Pancreas (tissue), 10 donors: ENCODE measurements at places on chromosomes 6 and 20. TPM values are rescaled to one million over a fixed set of nuclear protein-coding genes. Genes with fewer than 3 reads are reported as not detected.
A peak's percentile ranks its signal among the peaks of the same experiment; 100 is the strongest.

- peak overlapping the region; percentile 59 for H3K4me3 ChIP-seq
- H3K4me1 ChIP-seq = no peaks in the 10 kb centered on the region
Measured at GRCh38 chr20:3766422-3767109, 987 bp downstream of the ADISSP start.

DNA sequence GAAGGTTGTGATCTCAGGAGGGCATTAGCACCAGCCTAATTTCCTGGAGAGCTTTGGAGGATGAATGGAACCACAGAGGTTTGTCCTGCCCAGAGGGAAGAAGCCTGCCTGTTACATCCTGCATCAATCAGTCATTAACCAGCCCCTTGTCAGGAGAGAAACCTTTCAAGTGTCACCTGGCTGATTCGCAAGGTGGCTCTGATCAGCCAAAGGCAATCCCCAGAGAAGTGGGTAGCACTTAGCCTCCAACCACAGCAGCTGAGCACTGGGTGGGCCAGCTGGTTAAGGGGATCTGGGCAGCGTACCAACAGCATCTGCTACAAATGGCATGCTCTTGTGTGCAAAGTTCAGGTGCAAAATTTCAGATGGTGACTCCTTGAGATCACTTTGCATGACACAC is 26.9 kb downstream of the ANKEF1 start:
- no peaks in the 10 kb centered on the region for H3K4me1 ChIP-seq
- no peak for DNase-seq
- no peaks in the 10 kb centered on the region for H3K27me3 ChIP-seq
- peaks cover 3% of the 10 kb centered on the region for H3K36me3 ChIP-seq
- no peak overlapping the region for H3K4me3 ChIP-seq

DNA sequence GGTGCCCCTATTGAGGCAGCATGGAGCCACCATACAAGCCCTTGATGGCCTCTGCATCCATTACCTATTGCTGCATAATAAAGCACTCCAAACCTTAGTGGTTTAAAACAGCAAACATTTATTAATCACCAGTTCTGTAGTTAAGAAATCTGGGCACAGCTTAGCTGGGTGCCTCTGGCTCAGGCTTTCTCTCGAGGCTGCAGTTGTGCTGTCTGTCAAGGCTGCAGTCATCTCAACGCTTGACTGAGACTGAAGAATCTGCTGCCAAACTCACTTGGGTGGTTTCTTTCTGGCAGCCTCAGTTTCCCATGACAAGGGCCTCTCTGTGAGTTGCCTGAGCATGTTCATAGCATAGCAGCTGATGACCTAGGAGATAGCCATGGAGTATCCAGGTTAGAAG is 207.4 kb upstream of the LRFN2 start:
- no peak for DNase-seq
- H3K36me3 ChIP-seq = no peaks in the 10 kb centered on the region
- H3K4me1 ChIP-seq = no peaks in the 10 kb centered on the region
- H3K27ac ChIP-seq = no peak overlapping the region

DNA sequence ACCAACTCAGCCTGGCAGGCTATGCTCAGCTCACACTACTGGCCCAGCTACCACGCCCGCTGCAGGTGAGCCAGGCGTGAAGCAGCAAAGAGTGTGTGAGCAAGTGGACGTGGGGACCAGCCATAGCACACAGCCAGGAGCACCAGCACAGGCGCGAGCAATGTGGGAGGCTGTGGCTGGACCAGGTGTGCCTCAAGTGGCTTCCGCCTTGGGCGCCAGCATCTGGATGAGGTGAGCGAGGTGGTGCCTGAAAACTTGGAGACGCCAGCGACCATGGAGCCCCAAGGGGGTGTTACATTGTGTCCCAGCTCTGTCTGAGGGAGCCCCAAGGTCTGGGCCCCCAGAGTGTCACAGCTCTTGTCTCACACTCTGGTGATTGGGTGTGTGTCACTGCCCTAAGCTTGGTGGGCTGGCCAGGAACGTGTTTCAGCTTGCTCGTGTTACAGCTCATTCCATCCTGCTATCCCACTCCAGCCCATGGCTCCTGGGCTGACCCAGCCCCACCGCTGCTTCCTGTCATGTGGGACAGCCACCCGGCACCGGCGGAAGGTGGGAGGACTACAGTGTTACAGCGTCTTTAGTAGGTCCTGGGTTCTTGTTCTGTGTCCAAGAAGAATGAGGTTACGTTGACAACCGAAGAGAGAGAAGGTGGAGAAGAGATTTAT is 508.0 kb upstream of the MMS22L start:
- no peak overlapping the region for H3K4me3 ChIP-seq
- H3K27me3 ChIP-seq = no peaks in the 10 kb centered on the region
- H3K4me1 ChIP-seq = no peaks in the 10 kb centered on the region
- no peak for DNase-seq
- no peaks in the 10 kb centered on the region for H3K36me3 ChIP-seq

GRCh38 chr6:138499303-138500018 is at the start of gene NHSL1:
NHSL1 (minus strand) TSS chr6:138499494; CDS start chr6:138499290, 204 bp downstream.
- peaks cover 56% of the 10 kb centered on the region for H3K4me1 ChIP-seq
- peak within 1 kb of the TSS; percentile 33 for H3K4me3 ChIP-seq
- no peaks in the 10 kb centered on the region for H3K36me3 ChIP-seq
- no peaks in the 10 kb centered on the region for H3K27me3 ChIP-seq
- no peak for DNase-seq

STMND1 gene
- total RNA-seq = 3.8 TPM

DNA sequence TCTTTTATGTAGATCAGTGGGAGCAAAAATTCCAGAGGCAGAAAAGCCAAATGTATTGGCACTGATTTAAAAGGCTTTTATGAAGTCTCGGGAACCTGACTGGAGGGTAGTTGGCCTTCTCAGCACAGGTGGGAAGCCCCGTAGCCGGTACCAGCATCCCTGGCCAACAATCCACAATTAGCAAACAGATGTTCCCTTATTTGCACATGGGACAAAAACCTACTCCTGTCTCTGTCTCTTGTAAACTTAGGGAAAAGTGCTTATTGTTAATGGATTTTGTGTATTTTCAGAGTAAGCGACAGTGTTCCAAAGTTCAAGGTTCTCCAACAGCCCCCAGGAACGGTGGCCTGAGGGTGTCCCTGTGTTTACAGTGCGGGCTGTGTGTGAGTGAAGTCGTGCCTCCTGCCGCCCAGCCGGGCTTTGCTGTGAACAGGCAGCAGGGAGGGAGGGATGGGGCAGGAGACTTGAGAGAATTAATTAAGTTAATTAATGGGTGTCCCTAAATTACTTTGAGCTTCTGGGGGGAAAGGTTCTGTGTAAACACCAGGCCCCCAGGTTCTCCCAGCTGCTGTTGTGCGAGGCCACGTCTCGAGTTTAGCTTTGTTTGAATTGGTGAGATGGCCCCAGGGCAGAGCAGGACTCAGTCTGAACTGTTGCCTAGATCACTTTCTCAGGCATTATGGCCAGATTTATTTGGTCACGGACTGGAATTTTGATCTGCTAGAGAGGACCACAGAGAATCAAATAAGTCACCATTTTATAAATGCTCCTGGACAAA is 3.9 kb downstream of the SYNJ2 start:
- H3K27ac ChIP-seq = peak overlapping the region; percentile 71
- peaks cover 36% of the 10 kb centered on the region for H3K4me1 ChIP-seq
- H3K36me3 ChIP-seq = no peaks in the 10 kb centered on the region
- H3K4me3 ChIP-seq = no peak overlapping the region
- no peaks in the 10 kb centered on the region for H3K27me3 ChIP-seq
- DNase-seq = no peak

C20orf96 gene
- 2.6 TPM for total RNA-seq

GRCh38 chr6:45756606-45757005 is 259.1 kb downstream of the CLIC5 start:
- H3K4me1 ChIP-seq = no peaks in the 10 kb centered on the region
- H3K36me3 ChIP-seq = no peaks in the 10 kb centered on the region
- H3K27ac ChIP-seq = no peak overlapping the region

DNA sequence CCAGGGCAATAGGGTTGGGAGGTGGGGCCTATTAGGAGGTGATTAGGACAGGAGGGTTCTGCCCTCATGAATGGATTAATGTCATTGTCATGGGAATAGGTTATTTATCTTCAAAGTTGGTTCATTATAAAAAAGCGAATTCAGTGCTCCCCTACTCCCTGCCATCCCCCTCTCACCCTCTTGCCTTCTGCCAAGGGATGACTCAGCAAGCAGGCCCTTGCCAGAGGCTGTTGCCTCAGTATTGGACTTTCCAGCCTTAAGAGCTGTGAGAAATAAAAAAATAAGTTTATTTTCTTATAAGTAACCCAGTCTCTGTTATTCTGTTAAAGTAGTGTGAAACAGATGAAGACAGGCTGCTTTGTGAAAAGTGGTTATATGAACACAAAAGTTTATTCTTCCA is 381.1 kb upstream of the ZFP64 start:
- no peak overlapping the region for H3K4me3 ChIP-seq
- H3K4me1 ChIP-seq = no peaks in the 10 kb centered on the region
- H3K27me3 ChIP-seq = no peaks in the 10 kb centered on the region
- H3K27ac ChIP-seq = no peak overlapping the region
- DNase-seq = no peak

GRCh38 chr20:36872852-36873251 is 3.1 kb upstream of the TLDC2 start:
- no peaks in the 10 kb centered on the region for H3K4me1 ChIP-seq
- H3K36me3 ChIP-seq = no peaks in the 10 kb centered on the region

- DNase-seq = no peak
- no peak within 1 kb of the TSS for H3K4me3 ChIP-seq
- H3K36me3 ChIP-seq = no peaks in the 10 kb centered on the region
- H3K27ac ChIP-seq = no peak within 1 kb of the TSS
Measured at GRCh38 chr6:47698342-47698787, at the start of gene ADGRF4. ADGRF4 (plus strand) TSS chr6:47698580; CDS start chr6:47707246, 8,666 bp downstream.

DNA sequence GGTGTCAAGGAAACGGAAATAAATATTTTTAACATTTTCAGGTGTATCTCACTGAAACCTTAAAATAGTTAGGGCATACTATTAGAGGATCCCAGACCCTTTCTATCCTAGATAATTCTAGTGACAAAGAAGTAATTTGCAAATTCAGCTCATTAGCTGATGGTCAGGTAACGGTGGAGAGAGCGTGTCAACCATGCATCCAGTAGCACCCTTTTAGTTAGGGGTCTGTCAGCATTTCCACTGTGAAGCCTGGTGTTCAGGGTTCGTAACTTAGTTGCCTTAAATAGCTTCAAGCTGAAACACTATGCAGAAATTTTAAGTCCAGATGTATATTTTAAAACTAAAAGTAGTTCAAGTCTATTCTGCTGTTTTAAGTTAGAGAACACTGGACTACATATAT is 48.5 kb upstream of the SUPT3H start:
- no peak overlapping the region for H3K4me3 ChIP-seq
- H3K27me3 ChIP-seq = peaks cover 10% of the 10 kb centered on the region

DNA sequence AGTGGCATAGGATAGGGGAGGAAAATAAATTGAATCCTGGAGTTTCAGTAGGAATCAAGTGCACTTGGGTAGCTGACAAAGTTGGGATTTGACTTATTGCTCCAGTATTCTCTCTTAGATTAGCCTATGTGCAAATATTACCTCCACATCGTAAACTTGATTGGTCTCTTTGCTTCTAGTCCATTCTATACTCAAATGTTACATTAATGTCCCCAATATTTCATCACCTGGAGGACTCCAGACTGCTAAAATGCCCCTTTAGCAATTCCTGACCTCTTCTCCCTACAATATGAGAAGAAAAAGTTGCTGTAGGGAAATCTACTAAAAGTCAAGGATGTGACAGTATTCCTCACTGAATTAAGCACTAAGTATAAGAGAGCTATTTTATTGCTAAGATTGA is 16.3 kb downstream of the AFDN start:
- H3K4me3 ChIP-seq = no peak overlapping the region
- no peaks in the 10 kb centered on the region for H3K36me3 ChIP-seq
- no peak overlapping the region for H3K27ac ChIP-seq
- DNase-seq = no peak
- no peaks in the 10 kb centered on the region for H3K27me3 ChIP-seq

SAMD10 gene
- 1.3 TPM for total RNA-seq

DNA sequence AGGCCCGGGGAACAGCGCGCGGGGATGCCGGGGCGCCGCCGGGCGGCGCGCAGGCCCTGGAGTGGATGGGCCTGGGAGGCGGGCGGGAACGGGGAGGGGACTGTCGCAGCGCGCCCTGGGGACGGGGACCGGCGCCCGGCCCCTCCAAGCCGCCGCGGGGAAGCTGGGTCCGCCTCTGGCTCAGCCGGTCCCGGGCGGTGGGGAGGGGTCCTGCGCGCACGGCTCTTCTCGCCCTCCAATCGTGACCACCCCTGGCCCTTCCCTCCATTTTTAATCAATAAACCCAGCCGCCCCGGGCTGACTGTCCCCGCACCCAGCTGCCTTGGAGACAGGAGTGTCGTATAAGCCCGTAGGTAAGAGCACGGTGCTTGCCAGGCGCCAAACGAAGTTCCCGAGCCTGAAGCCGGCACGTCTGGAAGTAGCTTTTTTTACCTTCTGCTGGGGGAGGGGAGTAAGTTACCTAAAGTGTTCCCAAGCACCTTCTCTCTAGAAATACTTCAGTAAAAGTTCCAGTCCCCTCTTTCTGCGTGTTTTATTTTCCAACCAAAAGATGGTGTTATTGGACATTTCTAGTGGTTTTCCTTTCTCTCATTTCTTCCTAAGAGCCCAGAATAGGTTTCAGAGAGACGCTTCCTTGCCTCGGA is 780 bp upstream of the TAF4 start:
- no peaks in the 10 kb centered on the region for H3K27me3 ChIP-seq
- DNase-seq = peak; percentile 69
- H3K27ac ChIP-seq = peak overlapping the region; percentile 91
- H3K4me1 ChIP-seq = peaks cover 15% of the 10 kb centered on the region
- no peaks in the 10 kb centered on the region for H3K36me3 ChIP-seq
- peak overlapping the region; percentile 36 for H3K4me3 ChIP-seq

BHLHE23 gene
- not detected for total RNA-seq

GRCh38 chr6:67766057-67766456 is 869.0 kb upstream of the ADGRB3 start:
- H3K36me3 ChIP-seq = no peaks in the 10 kb centered on the region
- no peaks in the 10 kb centered on the region for H3K4me1 ChIP-seq
- no peak for DNase-seq

- H3K4me1 ChIP-seq = no peaks in the 10 kb centered on the region
- DNase-seq = no peak
- no peaks in the 10 kb centered on the region for H3K27me3 ChIP-seq
- no peak overlapping the region for H3K27ac ChIP-seq
- no peaks in the 10 kb centered on the region for H3K36me3 ChIP-seq
- H3K4me3 ChIP-seq = no peak overlapping the region
Measured at GRCh38 chr6:43738877-43739641, 31.0 kb upstream of the VEGFA start.

GRCh38 chr20:24586523-24586840 is 117.1 kb downstream of the SYNDIG1 start:
- no peaks in the 10 kb centered on the region for H3K4me1 ChIP-seq
- DNase-seq = no peak
- H3K4me3 ChIP-seq = no peak overlapping the region
- H3K27ac ChIP-seq = no peak overlapping the region
- H3K36me3 ChIP-seq = no peaks in the 10 kb centered on the region
